Metanephros (tissue), 2 donors: ENCODE measurements at places on chromosomes 16 and 17. TPM values are rescaled to one million over a fixed set of nuclear protein-coding genes. Genes with fewer than 3 reads are reported as not detected.

Gene PTX4
- 0.18 TPM for total RNA-seq

Gene TMEM114
- total RNA-seq: not detected

Gene TBC1D16
- total RNA-seq: 34.4 TPM

Gene SDR42E1
- 8.9 TPM for total RNA-seq

Gene C16orf89
- 5.7 TPM for total RNA-seq

Gene NTN3
- 13.0 TPM for total RNA-seq

Gene SEZ6L2
- 17.3 TPM for total RNA-seq

Gene TSPAN10
- total RNA-seq: 3.9 TPM

Gene CBFA2T3
- total RNA-seq: 4.4 TPM

Gene MYH11
- total RNA-seq: 11.3 TPM

Gene NHLRC4
- 18.0 TPM for total RNA-seq

Gene CCL4L2
- total RNA-seq: 9.3 TPM

Gene PRKCB
- 10.4 TPM for total RNA-seq

Gene FAM20A
- total RNA-seq: 13.1 TPM

Gene MYH8
- total RNA-seq: 1,213 TPM

Gene ADAD2
- total RNA-seq: 0.18 TPM

Gene DYNLRB2
- total RNA-seq: 2.3 TPM

Gene PDIA2
- 0.47 TPM for total RNA-seq

Gene ALDH3A1
- total RNA-seq: 3.6 TPM

Gene HOXB4
- 14.2 TPM for total RNA-seq

Gene MYH13
- total RNA-seq: 0.18 TPM

Gene MPO
- total RNA-seq: 93.6 TPM

Gene AGRP
- 0.47 TPM for total RNA-seq

Gene APOH
- total RNA-seq: not detected

Gene FBXW10
- 0.18 TPM for total RNA-seq

Gene NGFR
- total RNA-seq: 12.1 TPM

Gene CCL3
- total RNA-seq: 5.2 TPM

Gene CIBAR2
- total RNA-seq: not detected

Gene SPN
- total RNA-seq: 7.0 TPM

Gene CRHR1
- 0.23 TPM for total RNA-seq

Gene FASN
- total RNA-seq: 50.2 TPM

Gene RNF112
- 4.1 TPM for total RNA-seq
